ENCODE measurements at places on chromosomes 16 and 17.

DNA sequence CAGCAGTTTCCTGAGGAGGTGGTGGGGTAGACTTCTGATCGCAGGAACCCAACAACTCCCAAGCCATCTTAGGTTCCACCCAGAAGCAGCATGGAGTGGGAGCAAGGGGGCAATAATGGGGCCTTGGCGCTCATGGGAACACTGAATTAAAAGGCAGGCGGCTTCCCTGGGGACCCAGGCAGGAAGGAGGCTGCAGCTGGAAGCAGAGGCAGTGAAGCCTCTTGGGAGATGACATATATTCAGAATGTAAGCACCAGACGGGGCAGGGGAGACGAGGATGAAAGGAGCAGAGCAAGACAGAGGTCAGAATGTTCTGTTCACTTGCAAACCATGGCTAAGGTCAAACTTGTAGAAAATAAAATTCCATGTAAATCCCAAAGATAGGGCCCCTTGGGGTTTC lies 2.9 kb downstream of the HIGD1B start:
- no peak for DNase-seq

DNA sequence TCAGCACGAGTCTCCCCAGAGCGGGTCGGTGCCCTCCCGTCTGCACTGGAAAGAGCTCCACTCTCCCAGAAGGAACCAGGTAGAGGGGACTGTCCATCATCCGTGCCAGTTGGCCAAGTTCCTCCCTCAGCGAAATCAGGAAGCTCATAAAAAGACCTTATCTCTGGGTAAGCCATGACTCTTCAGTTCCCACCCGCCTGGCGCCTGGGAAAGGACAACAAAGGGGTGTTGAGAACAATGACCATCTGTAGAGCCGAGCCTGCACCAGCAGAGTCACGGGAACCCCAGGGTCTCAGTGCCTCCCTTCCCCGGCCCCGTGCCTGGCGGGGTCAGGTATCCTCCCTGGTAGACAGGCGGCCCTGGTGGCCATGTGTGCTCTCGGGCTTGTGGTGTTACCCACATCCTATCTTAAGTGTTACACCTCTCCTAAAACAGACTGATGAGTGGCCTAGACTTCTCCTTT lies 190.7 kb downstream of the AXIN2 start:
- no peak for DNase-seq

GRCh38 chr17:83123896-83124801 lies 44.7 kb downstream of the METRNL start:
- peak; percentile 27 for DNase-seq

DNA sequence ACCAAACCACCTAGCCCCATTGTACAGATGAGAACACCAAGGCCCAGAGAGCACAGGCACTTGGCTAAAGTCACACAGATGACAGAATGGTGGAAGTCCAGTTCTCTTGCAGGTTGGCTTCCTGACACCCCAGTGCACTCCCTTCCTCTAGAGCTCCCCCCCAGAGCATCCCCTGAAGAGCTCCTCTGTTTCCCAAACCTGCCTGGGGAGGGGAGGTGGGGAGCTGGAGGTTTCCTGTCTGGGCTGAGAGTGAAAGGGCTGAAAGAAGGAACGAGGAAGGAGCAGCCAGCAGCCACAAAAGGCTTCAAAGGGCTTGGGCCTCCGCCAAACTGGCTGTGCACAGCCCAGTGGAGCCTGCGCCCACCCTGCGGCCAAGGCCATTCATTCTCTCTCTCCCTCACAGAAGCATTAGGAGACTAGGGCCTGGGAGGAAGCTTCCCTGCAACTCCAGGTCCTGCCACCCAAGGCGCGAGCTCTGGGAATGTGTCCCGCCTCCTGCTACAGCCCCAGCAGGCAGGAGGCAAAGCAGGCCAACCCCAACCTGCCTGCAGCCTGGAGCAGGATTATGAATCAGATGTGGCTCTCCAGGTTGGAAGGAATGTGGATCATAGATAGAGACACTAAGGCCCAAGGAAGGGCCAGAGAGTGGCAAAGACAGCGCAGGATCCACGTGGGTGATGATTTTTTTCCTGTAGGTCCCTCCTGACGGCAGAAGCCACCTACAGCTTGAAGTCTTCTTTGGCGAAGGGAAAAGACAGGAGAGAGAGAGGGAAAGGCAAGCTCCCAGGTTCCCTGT lies 913 bp downstream of the SLC13A5 start:
- no peak for DNase-seq

- DNase-seq, result no peak
Measured at GRCh38 chr17:42704837-42705494, 22.6 kb downstream of the CNTNAP1 start.

- DNase-seq, result peak; percentile 44
Measured at GRCh38 chr17:27554152-27554551, 76.8 kb upstream of the LGALS9 start.

- DNase-seq, result no peak
Measured at GRCh38 chr17:37386462-37386861, 10.7 kb downstream of the C17orf78 start.

Data from aorta (tissue), 5 donors.